NCI-H2081 (cell line): ENCODE measurements at places on chromosomes 12 and 14.

DNA sequence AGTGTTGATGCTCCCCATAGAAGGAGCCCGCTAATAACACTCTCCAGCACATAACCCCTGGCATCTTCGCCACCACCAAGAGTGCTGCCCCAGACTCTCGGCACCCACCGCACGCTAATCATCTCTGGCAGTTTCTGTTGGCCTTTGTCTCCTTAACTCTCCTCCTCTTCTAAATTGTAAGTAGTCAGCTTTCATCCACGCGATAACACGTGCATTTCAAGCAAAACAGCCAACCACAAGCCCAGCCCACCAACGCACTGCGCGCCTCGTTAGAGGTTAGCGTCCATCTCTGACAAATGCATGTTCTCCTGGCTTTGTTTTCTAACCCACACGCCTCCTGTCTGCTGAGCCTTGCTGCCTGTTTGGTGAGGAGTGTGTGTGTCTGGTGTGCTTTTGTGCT, 61.1 kb upstream of the RIN3 start:
- DNase-seq, result no peak

DNA sequence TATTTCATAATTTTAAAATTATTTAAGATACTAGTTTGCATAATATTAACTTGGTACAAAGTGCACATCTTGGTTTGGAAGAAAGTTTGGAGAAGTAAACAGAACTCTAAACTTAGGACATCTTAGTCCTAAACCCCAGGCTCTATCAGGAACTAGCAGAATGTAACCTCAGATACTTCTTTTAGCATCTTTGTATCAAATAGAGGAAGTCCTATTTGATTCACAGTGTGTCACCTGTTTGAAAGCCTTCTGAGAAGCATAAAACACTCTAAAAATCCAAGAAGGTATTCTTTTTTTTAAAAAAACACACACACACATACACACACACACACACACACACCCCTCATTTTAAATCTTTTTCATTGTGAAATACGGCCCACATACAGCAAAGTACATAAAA, 12.0 kb upstream of the RNU6-7 start:
- no peak for DNase-seq

GRCh38 chr14:106459971-106460730, 933.8 kb downstream of the TMEM121 start:
- no peak for DNase-seq

DNA sequence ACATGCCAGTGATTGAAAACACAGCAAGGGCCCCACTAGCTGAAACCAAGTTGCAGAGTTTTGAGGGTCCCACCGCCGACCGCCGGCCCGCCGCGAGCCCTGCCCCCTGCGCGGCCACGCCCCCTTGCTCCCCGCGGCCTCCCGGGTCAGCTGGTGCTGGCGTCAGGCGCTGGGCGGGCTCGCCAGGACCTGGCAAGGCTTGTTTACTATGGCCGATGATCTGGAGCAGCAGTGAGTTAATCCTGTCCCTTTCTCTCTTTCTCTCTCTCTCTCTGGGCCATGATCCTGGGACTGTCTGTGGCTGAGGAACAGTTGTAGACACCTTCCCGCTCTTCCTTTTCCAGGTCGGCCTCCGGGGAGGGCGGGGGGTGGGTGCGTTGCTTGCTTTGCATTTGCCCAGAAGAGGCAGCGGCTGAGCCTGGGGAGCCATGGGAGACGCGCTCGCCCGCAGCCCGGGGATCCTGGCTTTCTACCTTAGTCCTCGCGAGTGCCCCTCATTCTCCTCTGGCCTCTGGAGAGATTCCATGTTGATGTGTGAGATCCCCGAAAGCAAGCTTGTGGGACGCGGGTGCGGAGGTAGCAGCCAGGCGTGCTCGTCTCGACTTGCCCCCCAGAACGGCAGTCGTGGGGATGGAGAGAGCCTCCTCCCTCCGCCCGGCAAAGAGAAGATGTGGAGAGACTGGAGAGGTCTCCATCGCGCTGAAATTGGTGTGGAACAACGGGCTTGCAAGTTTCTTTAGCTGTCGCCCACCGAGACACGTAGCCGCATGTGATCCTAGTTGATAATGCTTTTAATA, at the start of gene ABHD4:
ABHD4 (plus strand) TSS at position 202 of the 797 bp plus-strand sequence; CDS start at position 209, 7 bp downstream.
- DNase-seq, result peak; percentile 32

DNA sequence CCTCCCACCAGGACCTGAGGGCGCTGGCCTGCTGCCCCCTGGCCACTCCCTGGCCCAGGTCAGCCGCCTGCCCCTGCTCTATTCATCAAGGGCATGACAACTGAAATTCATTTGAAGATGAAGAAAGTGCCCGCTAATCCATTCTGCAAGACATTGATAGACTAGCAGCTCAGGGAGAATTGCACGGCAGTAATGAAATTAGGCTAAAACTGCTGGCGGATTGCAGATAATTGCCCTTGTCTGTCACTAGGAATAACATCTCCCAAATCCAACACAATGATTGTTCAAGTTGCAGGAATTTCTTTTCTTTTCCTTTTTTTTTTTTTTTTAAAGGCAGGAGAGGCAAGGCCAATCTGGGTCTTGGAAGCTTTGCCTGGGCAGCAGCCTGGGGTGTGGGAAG, 44.5 kb downstream of the MVK start:
- no peak for DNase-seq

- no peak for DNase-seq
Observed at GRCh38 chr12:112419297-112420133, 768 bp downstream of the PTPN11 start.

DNA sequence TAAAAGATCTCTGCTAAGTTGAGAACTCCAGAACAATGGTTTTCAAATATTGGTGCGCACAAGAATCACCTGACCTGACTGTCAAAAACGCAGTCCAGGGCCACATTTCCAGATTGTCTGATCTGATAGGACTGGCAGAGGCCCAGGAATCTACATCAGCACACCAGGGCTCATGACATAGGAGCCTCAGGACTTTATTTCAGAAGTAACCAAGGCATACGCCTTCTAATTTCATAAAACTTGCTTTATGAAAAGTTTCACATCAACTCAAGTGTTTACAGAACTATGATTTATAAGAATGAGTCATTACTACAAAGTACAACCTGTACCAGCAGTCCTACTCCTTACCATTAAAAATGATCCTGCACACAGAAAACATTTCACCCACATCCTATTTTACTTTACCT, 47.7 kb upstream of the PTPRO start:
- DNase-seq, result no peak

DNA sequence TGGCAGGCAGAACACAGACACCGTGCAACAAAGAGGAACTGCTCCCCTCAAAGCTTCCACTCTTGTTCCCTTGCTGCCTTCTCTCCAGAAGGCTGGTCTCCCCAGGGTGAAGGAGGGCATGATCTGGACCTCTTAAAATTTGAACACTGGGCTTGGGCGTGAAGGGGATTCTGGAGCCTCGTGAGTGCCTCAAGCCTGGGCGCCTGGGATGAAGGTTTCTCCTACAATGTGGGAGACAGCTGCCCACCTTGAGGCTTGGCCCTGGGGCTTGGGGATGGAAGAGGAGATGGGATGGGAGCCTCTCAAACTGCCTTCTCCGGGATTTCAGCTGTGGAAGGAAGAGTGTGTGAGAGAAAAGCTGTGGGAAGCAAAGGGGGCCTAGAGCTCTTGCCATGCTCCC, 7.8 kb upstream of the RIN3 start:
- DNase-seq, result no peak

- DNase-seq, result no peak
Observed at GRCh38 chr14:36339816-36340215, 19.4 kb upstream of the MBIP start.

DNA sequence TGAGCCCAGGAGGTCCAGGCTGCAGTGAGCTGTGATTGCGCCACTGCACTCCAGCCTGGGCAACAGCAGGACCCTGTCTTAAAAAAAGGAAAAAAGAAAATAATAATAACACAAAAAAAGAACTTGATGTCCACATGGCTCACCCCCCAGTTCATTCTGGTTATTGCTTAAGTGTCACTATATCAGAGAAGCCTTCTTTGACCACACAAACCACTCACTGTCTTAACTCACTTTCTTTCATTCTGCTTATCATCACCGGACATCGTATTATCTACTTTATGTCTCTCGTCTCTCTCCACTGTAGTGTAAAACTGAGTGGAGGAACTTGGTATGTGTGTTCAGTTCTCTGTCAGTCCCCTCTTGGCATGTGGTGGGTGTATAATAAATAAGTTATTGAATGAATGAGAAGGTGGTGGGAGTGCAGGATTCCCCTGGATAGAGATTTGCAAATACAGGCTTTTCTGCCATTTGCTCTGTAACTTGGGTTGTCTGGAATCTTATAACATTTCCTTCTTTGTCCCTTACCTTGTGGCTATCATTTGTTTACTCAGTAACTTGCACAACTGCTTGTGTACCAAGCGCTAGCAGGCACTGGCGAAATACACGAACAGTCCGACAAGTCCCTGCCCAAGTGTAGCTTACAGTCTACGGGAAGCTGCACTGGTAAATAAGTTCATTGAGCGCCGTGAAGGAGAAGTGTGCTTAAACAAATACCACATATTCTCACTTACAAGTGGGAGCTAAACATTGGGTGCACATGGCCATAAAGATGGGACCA, 86.6 kb upstream of the TRAF3 start:
- DNase-seq, result no peak

GRCh38 chr12:132021965-132022364, 72.2 kb downstream of the EP400 start:
- DNase-seq, result no peak

- no peak for DNase-seq
Observed at GRCh38 chr14:78637908-78638475, 467.8 kb downstream of the NRXN3 start.

- DNase-seq, result peak; percentile 15
Observed at GRCh38 chr14:103185051-103186029, 62.1 kb downstream of the TNFAIP2 start.

GRCh38 chr12:123936956-123937706, 35.5 kb downstream of the CCDC92 start:
- no peak for DNase-seq

- no peak for DNase-seq
Observed at GRCh38 chr12:119613319-119613936, 19.9 kb downstream of the TMEM233 start.

GRCh38 chr12:75996861-75997447, 34.6 kb downstream of the PHLDA1 start:
- DNase-seq, result no peak

- no peak for DNase-seq
Observed at GRCh38 chr14:92584816-92585215, 71.2 kb downstream of the RIN3 start.

DNA sequence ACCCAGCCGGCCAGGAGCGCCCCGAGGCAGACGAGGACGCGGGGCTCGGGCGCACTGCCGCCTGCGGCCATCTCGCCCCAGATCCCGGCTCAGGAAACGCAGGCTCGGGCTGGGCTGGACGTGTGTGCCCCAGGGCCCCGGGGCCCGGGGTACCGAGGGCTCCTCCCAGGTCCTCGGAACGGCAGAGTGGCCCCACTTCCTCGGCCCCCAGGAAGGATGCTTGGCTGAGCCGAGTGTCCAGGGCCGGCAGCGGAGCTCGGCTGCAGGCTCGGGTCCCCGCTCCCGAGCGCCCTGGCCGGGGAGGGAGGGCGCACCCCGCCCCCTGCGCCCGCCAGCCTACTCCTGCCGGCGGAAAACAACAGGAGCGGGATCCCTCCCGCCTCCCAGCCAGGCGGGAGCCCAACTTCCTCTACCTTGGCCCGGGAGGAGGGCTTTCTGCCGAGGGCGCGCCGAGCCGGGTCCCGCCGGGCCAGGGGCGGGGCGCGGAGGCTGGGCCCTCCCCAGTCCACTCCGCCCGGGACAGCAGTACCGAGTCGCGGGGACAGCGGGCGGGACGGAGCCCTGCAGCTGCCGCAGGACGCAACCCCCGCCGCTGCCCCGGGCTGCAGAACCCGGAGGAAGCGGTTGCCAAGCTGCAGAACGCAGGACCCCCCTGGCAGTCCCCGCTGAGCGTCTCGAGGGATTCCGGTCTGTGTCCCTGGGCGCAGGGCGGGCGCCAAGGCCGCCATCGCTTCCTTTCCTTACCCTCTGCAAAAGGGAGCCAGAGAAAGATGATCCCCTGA, at the start of gene VSIG10:
VSIG10 (minus strand) TSS at position 411 of the 782 bp plus-strand sequence; CDS start at position 71, 340 bp downstream.
- peak; percentile 49 for DNase-seq

DNA sequence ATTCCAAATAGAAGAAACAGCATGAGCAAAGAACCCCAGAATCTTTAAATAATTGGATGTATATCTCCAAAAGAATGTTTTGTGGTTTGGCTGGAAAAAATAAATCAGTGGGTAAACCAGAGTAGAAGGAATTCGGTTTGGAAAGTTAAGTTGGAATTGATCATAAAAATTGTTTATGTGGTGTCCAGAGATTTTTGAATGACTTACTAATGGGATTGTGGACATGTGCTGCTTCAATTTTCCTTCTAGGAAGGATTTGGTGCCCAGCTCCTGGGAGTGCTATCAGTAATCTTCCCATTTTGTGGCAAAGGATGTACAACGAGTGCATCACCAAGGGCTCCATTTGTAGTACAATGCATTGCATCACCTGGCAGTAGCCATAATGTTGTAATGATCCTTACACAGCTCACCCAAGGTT, 224.8 kb downstream of the SLC16A7 start:
- no peak for DNase-seq

DNA sequence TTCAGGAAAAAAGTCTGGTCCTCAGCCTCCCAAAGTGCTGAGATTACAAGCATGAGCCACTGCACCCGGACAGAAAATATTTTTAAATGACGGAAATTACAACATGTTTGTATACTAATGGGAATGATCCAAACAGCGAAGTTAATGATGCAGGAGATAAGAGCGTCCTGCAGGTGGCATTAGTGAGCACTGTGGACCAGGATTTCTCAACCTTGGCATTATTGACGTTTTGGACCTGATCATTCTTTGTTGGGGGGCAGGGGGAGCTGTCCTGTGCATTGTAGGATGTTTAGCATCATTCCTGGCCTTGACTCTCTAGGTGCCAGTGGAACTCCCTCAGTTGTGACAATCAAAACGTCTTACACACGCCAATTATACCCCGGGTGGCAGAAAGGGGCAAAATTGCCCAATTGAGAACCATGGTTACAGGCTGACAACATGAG, 34.1 kb downstream of the SCFD1 start:
- DNase-seq, result peak; percentile 57

DNA sequence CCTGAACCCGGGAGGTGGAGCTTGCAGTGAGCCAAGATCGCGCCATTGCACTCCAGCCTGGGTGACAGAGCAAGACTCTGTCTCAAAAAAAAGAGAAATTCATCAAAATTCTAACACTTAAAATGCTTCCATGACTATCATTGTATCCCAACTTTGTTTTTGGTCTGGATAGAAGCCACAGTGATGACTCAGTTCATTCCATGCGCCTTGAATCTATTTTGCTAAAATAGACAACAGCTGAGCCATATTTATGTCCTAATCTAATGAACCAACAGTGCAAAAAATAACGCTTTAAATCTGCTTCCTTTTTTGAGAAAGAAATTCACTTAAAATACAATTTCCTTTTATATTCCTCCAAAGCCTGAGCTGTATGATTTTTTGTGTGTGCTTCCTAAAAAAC, 23.2 kb upstream of the BICD1 start:
- no peak for DNase-seq

DNA sequence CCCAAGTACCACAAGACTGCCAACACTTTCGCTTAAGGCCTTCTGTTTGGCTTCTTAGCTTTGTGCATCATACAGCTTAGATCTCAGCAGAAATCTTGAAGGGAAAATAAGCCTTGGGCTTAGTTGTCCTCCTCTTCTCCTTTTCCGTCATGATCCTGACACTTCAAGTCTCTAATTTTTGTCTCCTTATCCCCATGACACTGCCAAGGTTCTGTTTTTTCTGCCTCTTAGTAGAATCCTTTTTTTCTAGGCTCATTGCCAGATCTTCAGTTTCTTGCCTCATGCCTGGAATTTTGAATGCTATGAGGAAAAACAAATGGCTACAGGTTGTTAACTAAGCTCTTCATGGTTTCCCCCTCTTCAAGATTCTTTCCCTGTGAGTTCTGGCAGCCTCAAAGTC, 450.4 kb downstream of the LRFN5 start:
- DNase-seq, result no peak

- DNase-seq, result no peak
Observed at GRCh38 chr12:87939182-87939581, 90.0 kb downstream of the C12orf50 start.

GRCh38 chr14:101004954-101005353, 101.4 kb upstream of the RTL1 start:
- DNase-seq, result no peak
